ENCODE measurements at places on chromosomes 1 and 21.

DNA sequence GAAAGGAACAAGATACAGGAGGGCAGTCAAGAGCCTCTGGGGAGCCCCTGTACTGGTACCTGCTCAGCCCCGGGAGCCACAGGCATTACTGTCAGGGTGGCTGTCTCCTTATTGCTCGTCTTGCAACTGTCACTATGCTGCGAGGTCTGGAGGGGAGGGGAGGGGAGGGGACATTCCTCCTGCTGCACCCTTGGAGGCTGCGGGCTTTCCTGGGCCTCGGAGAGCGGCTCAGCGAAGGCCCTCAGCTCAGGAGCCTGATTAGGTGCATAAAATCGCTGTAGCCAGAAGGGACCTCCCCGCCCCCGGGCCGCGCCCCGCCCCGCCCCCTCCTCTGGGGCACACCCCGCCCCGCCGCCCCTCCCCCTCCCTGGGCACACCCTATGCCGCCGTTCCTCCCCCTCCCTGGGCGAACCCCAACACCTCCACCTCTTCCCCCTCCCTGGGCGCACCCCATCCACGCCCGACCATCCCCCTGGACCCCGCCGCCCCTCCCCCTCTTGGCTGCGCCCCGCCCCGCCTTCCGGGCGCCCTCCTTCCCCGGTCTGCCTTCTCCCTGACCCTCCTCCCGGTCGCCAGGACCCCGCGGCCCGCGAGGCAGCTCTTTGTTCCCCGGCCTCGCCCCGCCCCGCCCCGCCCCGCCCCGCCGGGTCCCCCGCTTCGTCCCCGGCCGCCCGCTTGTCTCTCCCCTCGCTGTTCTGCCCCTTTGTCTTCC, 35.5 kb downstream of the CACHD1 start:
- peak; percentile 88 for DNase-seq

DNA sequence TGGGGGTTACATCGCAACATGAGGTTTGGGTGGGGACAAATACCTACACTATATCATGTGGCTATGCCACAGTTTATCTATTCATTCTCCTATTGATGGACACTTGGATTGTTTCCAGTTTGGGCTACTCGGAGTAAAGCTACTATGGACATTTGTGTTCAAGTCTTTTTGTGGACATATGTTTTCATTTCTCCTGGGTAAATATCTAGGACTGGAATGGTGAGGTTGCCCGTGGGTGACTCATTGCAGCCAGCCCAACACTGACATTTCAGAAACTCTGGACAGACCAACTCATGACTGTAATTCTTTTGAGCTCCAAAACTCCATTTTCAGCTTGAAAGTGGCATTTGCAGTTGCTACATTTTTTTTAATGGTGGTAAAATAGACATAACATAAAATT, 82.7 kb downstream of the KAZN start:
- no peak for DNase-seq

GRCh38 chr1:237492359-237492758, 398.4 kb downstream of the ZP4 start:
- peak; percentile 13 for DNase-seq

DNA sequence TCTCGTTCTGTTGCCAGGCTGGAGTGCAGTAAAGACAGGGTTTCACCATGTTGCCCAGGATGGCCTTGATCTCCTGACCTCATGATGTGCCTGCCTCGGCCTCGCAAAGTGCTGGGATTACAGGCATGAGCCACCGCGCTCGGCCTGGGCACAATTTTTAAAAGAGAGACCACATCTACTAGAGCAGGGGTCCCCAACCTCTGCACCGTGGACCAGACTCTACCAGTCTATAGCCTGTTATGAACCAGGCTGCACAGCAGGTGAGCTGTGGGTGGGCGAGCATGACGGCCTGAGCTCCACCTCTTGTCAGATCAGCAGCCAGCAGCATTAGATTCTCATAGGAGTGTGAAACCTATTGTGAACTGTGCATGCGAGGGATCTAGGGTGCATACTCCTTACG, 20.8 kb downstream of the TNNT2 start:
- no peak for DNase-seq

DNA sequence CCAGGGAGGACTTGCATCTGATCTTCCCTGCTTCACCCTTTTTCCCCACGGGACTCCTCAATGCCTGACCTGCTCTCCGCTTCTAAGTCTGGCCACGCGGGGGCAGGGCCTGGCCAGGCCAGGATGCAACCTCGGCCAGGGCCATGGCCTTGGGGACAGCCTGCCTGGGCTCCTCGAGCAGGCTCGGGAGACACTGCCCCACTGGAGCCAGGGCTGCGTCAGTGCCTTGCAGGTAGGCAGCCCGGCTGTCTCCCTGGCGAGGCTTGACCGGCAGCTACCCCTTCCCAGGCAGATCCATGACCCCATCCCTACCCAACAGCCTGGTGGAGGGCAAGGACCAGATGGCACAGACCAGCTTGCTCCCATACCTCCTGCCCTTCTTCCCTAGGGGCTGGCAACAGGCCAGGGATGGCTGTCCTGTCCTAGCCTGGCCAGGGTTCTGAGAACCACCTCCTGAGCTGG, 2.7 kb upstream of the PRDM16 start:
- DNase-seq, result no peak

DNA sequence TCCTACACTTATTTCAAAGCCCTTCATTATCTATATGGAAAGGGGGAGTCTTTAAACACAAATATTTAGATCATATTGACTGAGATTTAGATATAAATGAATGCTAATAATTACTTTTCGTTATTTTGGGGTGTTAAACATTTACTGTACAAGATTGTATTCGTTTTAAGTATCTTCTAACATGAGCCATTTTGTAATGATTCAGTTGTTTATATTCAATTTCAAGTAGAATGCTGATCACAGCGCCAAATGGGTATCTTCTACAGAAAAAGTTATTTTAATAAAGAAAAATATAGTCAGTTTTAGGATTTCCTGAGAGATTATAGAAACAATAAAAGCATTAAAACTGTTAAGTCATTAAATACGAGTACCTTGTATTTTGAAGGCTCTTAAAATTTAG, 104.5 kb upstream of the HNRNPU start:
- no peak for DNase-seq

All from NCI-H69 (cell line).